ENCODE measurements at places on chromosomes 12 and 14. TPM values are rescaled to one million over a fixed set of nuclear protein-coding genes. Genes with fewer than 3 reads are reported as not detected.

Gene CATSPERB
- 0.68 TPM for polyA plus RNA-seq

- no peak for DNase-seq
Observed at GRCh38 chr14:31990926-31991572, 86.1 kb upstream of the ARHGAP5 start.

Gene LRFN5
- polyA plus RNA-seq: 13.0 TPM

GRCh38 chr14:67411370-67411769 lies 595 bp downstream of the PLEK2 start:
- DNase-seq: no peak

Gene GALNT6
- polyA plus RNA-seq: 7.0 TPM

GRCh38 chr12:9372202-9372601 lies 164.0 kb upstream of the PZP start:
- DNase-seq: no peak

Gene CIROP
- not detected for polyA plus RNA-seq

- no peak for DNase-seq
Observed at GRCh38 chr12:52320784-52321400, at the start of gene KRT83. Gene KRT83 (minus strand): TSS chr12:52321398. CDS start chr12:52321335, 63 bp downstream.

DNA sequence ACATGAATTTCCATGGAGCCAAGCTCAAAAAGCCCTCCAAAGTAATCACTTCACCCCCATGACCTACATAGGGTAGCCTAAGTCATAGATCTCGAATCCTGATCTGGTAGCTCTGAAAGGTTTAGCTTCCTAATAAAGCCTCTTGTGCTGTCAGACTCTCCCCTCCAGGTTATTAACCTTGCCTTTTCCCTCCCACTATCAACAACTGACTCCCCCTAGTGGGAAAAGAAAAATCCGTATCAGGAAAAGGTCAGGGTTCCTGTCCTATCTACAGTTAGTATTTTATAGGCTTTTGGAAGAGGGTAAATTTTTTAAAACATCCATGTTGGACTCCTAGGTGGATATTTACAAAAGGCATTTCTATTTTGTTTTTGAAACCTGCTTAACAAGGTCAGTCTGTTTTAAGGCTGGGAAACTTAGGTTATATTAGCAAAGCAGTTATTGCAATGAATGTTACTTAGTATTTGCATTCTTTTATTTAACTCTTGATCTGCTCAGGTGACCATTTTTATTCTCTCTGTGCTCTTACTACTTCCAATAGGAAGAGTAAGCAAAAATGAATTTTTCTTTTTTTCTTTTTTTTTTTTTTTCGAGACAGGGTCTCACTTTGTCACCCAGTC lies 8.0 kb downstream of the YY1 start:
- no peak for DNase-seq

Gene RASSF9
- 13.3 TPM for polyA plus RNA-seq

GRCh38 chr14:25069879-25070278 lies 19.9 kb upstream of the STXBP6 start:
- no peak for DNase-seq

GRCh38 chr14:49659526-49660455 lies 24.7 kb upstream of the DNAAF2 start:
- DNase-seq: no peak

DNA sequence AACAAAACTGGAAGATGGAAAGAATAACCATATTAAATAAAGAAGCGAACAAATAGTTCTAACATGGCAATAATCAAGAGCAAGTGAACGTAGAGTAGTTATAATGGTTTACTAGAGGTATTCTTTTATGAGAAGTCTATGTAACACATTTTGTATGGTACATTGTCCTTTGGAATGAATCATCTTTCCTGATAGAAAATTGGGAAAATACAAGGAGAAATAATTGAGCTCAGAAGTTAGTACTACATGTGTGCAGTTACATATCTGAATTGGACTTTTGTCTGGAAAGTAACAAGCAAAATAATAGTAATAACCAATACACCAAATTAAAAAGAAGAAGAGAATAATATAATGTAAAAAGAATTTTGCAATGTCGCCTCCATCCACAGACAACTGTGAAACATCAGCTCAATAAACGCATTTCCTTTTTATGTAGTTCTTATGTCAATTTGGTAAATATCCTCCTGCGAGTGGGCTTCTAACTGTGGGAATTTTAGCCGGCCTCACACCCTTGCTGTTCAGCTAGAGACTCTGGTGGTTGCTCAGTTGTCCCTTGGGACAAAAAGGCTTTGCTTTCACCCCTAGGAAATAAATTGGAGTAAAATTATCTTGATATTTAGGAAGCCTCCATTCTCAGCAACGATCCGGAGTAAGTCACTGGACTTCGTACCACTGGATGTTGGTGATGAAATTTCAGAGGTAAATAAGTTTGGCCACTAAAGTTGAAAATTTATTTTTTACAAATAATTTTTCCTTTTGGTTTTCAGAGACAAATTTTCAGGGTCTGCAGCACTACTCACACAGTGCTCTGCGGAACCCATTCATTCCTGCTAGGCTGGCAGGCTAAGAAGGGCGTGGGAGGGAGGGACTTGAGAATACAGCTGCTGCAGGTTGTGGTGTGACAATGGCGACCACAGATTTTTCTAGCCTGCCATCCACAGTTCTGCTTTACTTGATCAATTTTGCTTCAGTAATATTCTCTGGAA lies 1.1 kb upstream of the TUBA1A start:
- DNase-seq: no peak

DNA sequence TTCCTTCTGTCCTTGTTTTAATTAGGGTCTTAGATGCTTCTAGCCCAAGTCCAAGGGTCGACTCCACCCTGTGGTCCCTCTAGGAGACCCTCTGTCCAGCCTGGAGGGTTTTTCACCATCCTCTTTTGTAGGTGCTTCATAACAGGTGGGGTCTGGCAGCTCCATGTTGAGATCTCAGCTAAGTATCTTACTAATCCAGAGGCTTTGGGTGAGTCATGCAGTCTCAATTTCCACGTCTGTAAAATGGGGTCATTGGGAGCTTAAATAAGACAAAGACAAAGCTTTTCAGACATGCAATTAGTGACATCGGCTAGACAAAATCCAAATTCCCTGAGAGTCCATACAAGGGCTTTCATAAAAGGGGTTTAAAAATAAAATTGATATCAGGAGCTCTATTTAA lies 3.2 kb downstream of the HSPB8 start:
- no peak for DNase-seq

DNA sequence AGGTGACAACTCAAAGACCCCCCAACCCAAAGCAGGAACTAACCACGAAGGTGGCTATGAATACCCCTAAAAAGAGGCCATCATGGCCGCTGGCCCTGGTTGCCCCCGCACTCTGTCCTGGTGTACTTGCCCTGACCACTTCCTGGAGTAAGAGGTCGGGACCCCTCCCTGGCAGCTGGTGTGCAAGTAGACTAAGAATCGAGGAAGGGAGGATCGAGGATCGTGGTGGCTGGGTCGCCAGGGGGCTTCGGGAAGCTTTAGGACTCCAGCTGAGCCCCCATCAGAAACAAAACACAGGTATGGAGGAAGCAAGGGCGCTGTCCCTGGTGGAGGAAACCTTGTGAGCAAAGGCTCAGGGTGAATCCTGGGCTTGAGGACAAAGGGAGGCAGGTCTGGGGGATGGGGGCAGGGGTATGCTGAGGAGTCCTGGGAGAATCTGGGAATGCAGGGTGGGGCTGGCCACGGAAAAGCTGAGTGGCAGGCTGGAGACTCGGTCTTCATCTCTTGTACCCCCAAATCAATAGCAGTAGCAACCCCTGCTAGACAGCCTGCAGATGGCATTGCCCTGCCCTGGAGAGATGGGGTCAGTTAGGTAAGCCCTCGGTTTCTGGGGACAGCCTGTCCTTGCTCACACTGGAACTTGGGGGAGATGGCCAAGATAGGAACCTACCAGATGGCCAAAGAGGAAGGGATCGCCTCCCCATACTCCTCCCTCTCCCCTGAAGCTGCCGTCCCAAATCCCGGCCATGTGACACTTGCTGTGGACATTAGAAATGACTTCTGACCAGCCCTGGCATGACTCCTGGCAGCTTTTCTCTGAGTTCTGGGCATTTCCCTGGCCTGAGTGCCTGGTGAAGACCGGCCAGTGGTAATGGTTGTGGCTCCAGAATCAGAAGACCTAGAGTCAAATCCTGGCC lies 45.3 kb upstream of the ESRRB start:
- no peak for DNase-seq

DNA sequence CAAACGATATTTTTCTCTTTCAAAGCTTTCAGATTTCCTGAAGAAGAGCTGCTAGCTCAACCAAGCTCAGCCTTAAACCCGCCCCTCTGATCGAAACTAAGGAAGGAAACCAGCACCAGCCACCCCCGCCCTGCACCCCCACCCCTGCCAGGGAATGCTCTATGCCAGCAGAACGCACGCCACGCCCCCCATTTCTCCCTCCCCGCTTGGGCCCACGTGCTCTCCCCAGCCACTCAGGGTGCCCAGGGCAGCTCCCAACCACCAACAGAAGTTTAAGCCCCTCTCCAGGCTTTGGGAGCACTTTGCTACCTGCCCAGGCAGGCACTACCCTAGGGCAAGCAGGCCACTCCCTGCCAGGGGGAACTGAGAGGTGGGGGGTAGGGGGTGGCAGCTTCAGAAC lies 18.8 kb upstream of the KRT78 start:
- no peak for DNase-seq

Gene GAS2L3
- 21.8 TPM for polyA plus RNA-seq

GRCh38 chr12:84919271-84919670 lies 6.7 kb upstream of the SLC6A15 start:
- no peak for DNase-seq

GRCh38 chr12:94516985-94517384 lies 57.3 kb upstream of the CEP83 start:
- no peak for DNase-seq

DNA sequence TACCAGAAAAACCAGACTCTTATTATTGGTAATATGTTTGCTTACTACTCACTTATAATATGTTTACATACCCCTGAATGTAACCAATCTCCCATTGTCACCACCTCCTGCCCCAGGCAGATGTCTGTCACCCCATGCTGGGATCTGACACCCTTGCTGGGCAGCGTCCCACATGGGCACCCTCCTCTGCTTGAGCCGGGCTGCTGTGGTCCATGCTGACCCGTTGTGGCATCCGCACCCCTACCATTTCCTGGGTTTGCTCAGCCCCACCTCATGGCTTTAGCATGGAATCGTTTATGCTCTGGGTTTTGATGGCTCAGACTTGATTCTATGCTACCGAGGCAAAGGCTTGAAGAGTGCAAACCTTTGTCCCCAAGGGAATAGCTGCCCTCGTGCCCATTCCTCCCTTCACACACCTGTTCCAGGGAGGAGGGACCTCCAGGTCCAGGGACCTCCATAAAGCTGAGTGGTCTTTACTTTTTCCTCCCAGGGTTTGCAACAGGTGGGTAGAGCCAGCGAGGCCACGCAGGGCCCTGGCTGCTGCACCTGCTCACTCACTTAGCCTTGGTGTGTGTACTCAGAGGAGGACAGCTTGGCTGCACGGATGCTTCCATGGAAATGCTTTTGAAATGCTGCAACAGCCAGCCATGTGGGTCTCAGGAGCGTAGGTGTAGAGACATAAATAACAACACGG lies 68.7 kb downstream of the PRMT8 start:
- DNase-seq: no peak

- no peak for DNase-seq
Observed at GRCh38 chr14:103894034-103894722, 34.1 kb upstream of the TDRD9 start.

DNA sequence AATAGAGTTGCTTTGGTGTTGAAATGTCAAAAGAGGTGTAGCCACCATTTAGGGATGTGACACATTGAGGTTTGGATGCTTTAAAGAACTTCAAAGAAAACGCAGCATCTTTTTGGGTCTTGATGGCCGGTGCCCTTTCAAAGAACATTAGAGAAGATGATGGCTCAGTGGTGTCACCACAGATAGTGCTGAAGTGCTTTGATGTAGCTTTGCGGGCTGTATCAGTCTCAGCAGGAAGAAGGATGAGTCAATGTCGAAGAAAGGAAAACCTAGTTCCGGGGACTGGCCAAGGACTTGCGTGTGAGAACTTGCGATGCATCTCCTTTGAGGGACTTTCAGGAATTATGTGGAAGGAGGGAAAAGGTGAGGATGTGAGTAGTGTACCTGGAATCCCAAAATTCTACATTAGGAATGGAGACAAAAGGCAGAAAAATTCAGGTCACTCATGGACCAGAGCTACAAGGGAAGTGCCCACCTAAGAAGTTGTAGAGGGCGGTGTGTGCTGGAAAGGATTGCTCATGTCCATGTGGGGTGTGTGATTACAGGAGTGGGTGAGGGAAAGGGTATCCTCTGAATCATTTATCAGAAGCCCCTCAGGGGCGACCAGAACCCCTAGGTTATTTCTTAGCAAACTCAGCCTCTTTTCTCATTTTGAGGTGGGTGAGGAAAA lies 39.7 kb upstream of the GZMB start:
- no peak for DNase-seq

DNA sequence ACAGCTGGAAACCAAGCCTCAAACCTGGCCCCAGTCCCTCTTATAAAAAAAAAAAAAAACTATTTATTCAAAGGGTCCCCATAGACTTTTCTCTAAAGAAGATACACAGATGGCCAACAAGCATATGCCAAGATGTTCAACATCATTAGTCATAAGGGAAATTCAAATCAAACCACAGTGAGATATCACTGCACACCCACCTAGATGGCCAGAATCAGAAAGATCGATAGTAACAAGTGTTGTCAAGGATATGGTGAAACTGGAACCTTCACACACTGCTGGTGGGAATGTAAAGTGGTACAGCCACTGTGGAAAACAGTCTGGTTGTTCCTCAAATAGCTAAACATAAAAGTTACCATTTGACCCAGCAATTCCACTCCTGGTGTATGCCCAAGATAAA lies 5.9 kb upstream of the NFYB start:
- no peak for DNase-seq

GRCh38 chr14:100019156-100019744 lies 46.0 kb upstream of the EVL start:
- DNase-seq: no peak

Gene KRT73
- not detected for polyA plus RNA-seq

Gene FAM181A
- polyA plus RNA-seq: not detected

Gene GALNT4
- 10.9 TPM for polyA plus RNA-seq

DNA sequence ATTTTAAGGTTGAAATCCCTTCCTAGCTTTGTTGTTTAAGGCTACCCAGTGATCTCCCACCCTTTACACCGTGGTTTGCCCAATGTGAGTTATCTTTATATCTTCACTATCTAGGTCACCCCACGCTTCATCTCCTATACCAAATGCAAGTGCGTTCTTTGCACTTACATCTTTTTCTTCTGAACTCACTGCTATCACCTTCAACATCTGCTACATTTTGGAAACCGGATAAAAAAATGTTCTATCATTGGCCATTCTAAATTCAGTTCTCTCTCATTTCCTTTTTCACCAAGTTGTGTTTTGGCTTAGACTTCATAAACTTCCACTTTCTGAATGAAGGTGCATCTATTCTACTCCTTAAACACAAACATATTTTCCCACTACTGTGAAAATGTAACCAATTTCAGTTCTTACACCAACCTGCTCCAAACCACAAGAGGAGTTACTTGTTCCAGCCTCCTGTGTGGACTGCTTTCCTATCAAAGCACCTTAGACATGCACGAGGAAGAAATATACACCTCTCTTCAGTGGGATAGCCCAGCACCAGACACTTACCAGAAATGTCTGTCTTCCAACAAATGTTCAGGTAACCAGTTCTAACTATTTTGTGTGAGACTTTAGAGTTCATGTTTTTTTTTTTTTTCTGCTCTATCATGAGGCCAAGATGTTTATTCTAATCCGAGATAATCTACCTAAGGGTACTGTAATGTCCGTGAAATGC lies 21.9 kb downstream of the CLEC9A start:
- no peak for DNase-seq
